ENCODE measurements at places on chromosomes 12 and 14.

- no peak for DNase-seq
Measured at GRCh38 chr14:95946867-95947266, 70.2 kb downstream of the TUNAR start.

DNA sequence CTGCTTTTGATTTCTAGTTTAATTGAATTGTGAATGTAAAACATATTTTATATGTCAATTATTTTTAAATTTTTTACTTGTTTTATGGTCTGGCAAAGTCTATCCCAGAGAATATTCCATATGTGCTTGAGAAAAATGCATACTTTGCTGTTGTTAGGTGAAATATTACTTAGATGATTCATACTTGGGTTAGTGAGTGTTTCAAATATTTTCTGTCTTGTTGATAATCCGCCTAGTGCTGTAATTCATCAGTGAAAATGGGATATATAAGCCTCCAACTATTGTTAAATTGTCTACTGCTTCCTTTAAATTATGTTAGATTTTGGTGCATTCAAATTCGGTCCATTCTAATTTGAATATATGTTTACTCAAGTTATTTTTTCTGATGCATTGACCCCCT lies 395.5 kb downstream of the LRFN5 start:
- DNase-seq, result no peak

DNA sequence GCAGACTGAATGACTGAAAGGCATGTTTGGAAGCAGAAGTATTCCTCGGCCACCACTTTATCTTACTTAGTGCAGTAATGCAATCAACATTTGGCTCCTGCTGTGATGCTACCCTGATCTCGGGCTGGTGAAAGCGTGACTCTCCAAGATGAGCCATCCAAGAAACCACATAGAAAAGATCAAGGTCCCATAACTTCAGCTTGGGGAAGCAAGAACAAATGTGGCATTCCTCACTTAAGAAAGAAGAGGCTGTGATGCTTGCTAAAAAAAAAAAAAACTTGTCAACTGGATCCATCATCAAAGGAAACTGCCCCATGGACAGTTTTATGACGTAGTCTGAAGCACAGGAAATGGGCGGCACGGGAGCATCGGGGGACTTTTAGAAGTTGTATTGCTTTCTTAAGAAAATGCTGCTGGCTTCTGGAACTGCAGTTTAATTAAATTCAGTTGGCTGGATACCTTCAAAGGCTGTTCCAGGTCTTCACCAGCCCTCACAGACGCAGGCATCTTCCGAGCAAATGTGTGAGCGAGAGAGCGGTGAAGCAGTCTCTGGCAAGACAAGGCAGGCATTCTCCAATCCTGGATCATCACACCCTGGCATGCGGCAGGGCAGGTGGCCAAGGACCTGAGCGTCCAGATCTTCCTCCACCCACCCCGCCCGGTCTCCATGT lies 38.2 kb upstream of the MAP1LC3B2 start:
- DNase-seq, result no peak

- DNase-seq, result no peak
Measured at GRCh38 chr14:33737446-33737845, 213.4 kb downstream of the EGLN3 start.

DNA sequence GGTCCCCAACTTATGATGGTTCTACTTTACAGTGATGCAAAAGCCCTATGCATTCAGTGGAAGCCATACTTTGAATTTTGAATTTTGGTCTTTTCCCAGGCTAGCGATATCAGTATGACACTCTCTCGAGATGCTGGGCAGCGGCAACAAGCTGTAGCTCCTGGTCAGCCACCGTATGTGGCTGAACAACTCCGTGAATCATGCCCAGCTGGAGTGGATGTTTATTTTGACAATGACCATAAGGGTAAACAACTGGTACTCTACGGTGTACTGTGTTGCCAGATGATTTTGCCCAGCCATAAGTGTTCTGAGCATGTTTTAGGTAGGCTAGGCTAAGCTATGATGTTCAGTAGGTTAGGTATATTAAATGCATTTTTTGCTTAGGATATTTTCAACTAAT lies 8.2 kb upstream of the ZNF410 start:
- DNase-seq, result no peak

- DNase-seq, result no peak
Measured at GRCh38 chr14:57748279-57748678, 117.6 kb downstream of the SLC35F4 start.

GRCh38 chr14:68771631-68772030 lies 21.2 kb downstream of the ZFP36L1 start:
- DNase-seq, result no peak

GRCh38 chr14:98926801-98927200 lies 345.2 kb downstream of the BCL11B start:
- no peak for DNase-seq

DNA sequence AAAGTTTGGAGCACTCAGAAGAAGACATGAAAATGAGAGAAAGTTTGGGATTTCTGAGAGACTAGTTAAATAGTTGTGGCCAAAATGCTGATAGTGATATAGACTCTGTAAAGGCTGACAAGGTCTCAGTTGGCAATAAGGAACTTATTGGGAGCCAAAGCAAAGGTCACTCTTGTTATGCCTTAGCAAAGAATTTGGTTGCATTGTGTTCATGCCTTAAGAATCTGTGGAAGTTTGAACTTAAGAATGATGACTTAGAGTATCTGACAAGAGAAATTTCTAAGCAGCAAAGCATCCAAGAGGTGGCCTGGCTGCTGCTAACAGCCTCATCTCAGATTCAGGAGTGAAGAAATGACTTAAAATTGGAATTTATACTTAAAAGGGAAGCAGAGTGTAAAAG lies 113.8 kb downstream of the PIK3C2G start:
- no peak for DNase-seq

DNA sequence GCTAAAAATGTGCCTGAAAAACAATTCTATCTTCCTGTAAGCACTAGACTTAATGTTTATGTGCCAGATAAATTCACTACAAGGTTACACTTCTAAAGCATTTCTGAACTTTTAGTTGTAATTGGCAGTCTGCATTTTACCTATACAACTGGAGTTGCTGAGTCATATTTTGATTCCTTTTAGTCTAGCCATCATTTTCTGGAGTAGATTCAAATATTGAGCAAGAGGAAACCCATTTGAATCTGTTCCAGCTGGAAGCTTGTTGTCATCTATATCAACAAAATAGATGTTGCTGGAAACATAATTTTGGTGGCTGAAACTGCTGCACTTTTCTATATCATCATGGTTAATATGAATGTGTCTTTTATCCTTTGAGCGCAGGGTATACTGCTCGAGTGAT lies 122.2 kb upstream of the CCDC175 start:
- no peak for DNase-seq

GRCh38 chr12:16531621-16532020 lies 74.3 kb downstream of the LMO3 start:
- no peak for DNase-seq

- DNase-seq, result no peak
Measured at GRCh38 chr14:53042480-53042879, 91.6 kb upstream of the FERMT2 start.

DNA sequence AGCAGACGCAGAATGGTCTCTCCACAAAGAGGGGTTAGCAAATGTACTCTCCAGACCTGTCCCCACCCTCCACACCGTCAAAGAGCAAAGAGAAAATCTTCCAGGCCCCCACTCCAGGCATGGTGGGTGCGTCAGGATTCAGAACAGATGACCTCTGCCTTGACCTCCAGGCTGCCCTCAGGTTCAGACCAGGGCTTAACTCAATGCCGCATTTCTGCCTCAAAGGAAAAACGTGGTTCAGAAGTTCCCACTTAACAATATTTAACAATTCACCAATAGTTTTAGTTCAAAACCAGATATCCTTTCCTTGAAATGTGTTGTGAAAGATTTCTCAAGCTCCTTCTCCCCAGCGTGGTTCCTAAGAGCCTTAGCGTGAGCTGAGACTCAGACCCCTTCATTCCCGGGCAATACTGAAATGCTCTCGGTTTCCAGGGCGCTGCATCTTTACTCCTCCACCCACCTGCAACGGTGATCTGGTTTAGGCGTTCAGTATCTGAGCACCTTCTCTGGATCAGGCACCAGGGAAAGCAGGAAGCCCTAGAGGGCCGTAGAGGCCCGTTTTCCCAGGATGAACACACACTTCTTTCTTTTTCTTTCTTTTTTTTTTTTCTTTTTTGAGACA lies 22.9 kb downstream of the HSP90AA1 start:
- DNase-seq, result no peak

GRCh38 chr12:57149245-57149900 lies 2.0 kb upstream of the LRP1-AS start:
- DNase-seq, result no peak

DNA sequence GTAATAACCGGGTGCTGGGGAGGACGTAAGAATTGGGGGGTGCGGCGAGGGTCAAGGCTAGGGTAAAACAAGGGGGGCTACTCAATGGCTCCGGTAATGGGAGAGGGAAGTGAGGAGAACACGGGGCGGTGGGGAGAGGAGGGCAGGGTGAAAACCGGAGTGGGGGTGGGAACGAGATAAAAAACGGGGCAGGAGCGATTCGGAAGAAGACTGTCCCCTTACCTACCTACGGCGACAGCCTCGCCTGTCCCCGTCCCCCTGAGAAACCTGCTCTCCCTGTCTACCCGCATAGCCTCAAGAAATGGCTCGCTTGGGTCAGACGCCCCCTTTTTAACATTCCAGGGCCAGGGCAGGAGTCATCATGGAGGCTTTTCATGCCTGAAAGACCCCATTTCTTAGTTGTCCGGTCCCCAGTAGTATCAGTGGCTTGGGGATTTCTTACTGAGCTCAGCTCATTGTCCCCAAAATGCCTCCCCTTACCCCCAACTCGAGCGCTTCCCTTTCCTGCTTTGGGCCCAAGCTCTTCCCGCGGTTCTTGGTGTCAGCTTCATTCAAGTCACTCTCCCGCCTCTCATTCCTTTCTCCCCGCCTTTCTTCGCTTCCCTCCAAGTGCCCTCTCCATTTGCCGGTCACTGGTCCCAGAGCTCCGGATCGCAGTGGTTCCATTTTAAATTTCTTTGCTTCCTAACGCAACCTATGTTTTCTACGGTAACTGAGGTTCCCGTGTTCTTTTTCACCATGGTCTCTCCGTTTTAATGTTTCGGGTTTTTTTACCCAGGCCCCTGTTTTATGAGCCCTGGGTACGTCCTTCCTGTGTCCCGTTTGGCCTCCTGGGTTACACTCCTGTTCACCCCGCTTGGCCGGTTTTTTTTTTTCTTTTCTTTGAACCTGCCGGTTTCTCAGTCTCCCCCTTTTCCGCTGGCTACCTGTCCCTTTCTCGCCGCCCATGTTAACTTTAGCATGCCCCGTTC lies 1.2 kb upstream of the WSB2 start:
- peak; percentile 72 for DNase-seq

DNA sequence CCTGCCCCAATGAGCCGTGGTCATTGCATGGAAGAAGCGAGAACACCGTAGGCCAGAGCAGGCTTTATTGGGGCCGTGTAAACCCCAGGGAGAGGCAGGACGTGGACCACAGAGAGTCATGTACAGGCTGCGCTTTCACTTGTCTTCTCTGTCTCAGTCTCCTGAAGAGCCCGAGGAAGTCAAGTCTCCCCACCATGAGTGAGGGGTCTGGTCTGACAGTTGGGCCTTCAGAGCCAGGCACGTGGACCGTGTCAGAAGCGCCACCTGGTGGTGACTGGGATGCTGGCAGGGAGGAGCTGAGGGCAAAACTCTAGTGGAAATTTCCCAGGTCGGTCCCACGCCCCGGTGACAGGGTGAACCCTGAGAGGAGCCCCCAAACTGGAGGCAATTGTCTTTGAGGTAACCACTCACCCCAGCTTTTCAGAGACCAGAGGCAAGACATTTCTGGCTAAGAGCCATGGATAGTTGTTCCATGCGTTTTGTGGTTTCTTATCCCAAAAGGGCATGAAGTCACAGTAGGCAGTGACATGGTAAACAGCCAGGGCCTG lies 17.4 kb downstream of the RPS6KL1 start:
- peak; percentile 29 for DNase-seq

GRCh38 chr12:18283831-18284230 lies 22.5 kb downstream of the PIK3C2G start:
- no peak for DNase-seq

- DNase-seq, result peak; percentile 69
Measured at GRCh38 chr12:6367065-6367968, 8.0 kb downstream of the SCNN1A start.

DNA sequence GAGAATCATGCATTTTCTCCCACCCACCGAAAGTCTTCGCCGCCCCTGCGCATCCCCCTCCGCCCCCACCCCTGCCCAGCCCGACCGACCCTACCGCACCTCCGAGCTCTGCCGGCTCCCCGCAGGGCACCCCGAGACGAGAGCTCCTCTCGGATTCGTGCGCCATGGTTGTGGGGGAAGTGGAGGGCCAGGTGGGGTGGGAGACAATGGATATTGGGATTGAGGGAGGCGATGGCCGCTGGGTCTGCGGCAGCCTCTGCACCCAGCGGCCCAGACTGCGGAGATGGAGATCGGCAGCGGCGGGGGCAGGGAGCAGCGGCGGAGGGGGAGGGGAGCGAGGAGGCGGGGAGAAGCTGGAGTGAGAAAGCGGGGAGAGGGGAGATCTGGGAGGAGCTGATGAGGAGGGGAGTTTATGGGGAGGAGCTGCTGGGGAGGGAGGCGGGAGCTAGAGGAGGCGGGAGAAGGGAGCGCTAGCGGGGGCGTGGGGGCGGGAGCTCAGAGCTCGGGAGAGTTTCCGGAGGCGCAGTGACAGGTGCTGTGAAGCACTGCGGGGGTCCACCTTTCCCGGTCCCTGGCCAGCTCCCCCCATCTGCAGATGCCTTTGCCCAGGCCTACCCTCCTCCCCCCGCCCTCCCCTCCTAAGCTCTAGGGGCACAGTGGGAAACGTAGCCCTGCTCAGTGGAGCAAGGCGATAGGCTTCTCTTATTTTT lies at the start of gene SALL2:
SALL2 (minus strand) TSS at position 385 of the 710 bp plus-strand sequence; CDS start at position 166, 219 bp downstream.
- DNase-seq, result no peak

- no peak for DNase-seq
Measured at GRCh38 chr14:60165547-60165876, 314 bp upstream of the DHRS7 start.

DNA sequence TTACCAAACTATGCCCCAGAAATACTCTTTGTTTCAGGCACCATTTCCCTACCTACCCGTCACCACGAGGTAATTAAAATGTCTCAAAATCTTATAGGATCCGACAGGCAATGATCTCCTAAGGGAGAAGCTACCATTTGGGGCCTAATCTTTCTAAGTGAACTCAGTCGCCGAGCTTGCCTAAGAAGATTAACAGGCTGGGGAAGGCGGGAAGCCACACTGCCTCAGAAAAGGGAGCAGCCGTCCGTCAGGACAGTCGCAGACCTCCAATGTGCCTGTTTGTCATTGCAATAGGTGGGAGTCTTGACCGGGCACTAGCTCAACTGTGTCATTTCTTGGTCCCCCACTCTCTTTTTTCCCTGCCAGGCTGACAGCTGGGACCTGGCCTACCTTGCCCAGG lies 4.6 kb downstream of the TTC7B start:
- no peak for DNase-seq
